ENCODE measurements at places on chromosomes 1 and 21.

DNA sequence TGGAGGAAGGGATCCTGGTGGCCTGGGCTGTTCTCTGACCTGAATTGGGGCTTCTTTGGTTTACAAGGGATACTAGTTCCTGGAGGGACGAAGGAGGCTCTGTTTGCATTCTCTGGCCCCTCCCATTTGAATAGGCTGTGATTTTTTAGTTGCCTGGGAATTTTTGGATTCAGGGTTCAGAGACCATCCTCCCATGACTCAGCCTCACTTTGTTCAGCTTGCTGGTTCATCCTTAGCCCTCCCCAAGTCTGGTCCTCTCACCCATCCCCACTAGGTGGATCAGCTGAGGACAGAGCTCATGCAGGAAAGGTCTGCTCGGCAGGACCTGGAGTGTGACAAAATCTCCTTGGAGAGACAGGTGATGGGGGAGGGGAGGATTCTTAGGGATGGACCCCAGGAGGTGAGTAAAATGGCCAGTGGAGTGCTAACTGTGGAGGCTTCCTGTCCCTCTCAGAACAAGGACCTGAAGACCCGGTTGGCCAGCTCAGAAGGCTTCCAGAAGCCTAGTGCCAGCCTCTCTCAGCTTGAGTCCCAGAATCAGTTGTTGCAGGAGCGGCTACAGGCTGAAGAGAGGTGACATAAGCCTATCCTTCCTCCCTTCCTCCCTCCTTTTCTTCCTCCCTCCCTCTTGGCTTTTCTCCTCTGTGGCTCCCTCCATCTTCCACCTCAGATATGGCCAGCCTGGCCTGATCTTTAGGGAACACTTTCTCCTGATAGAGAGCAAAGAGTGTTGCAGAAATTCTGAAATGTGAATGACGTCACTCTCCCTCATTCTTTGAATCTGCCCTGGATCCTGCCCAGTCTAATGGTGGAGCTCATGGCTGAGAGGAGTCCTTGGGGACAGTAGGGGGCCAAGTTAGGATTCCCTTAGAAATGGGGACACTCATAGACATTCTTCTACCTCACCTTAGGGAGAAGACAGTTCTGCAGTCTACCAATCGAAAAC, 4.5 kb upstream of the TUFT1 start:
- DNase-seq, result no peak

DNA sequence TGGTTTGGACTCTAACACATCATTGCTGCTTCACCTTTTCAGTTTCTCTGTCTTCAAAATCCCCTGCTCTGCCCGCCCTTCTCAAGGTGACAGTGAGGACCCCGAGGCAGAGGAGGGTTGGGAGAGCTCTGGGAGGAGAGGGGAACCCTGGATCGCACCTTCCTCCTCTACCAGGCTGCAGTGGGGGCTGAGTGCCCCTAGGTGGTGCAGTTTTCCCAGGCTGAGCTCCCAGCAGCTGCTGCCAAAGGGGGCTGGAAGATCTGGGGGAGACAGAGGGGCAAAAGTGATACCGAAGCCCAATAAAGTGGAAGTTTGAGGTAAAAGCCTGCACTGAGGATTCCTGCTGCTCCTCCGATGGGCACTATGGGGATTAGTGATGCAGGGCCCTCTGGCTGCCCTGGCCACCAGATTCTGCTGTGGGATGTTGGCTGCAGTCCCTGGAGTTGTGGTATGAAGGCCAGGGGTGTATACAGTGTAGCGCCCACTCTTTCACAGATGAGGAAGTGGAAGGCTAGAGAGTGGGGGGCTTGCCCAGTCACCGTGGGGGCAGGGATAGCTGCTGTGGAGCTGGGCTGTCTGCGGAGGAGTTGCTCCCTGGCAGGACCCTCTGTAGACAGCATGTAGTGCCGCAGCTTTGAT, 40.7 kb upstream of the SCMH1 start:
- peak; percentile 54 for DNase-seq

GRCh38 chr1:220243947-220244346, 28.3 kb downstream of the RAB3GAP2 start:
- DNase-seq, result no peak

GRCh38 chr1:113530021-113530420, 139.7 kb downstream of the MAGI3 start:
- DNase-seq, result no peak

DNA sequence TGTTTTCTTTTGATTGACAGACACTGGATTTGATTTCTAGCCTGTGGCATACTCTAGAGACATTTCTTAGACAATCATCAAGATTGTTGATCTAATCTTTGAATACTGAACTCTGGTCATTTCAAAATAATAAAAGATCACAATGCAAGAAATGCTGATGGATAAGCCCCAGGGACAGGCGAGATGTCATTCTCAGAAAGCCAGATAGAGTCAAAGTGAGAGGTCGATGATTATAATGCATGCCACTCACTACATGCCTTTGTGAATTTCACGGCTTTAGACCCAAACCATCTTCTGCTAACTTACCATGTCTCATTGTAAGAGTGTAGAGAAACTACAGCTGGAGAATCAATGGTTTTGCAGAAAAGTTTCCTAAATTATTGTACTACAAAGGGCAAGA, 257.1 kb downstream of the DYRK1A start:
- no peak for DNase-seq

- DNase-seq, result no peak
Measured at GRCh38 chr1:32724678-32725614, 22.4 kb upstream of the SYNC start.

GRCh38 chr1:50110656-50111055, 1.9 kb downstream of the ELAVL4 start:
- no peak for DNase-seq

GRCh38 chr1:56553046-56553445, 26.3 kb downstream of the PLPP3 start:
- DNase-seq, result no peak

DNA sequence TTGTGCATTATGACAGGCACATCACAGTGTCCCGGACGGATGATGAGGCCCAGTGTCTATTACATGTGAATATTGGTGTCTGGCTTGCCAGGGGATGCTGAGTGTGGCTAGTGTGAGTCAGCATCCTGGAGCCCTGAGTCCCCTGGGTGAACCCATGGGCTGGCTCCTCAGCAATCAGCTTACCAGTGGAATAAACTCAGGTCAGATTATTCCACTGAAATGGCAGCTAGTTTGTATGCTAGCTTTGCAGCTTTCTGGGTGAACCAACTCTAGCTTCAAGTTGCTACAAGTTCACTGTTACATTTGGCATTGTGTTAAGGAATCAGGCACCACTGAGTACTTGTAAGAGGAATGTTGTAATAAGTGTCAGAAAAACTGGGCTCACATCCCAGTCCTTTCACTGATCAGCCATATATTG, 23.9 kb upstream of the RPTN start:
- DNase-seq, result no peak

GRCh38 chr1:231428377-231428776, 6.3 kb upstream of the EGLN1 start:
- no peak for DNase-seq

- DNase-seq, result no peak
Measured at GRCh38 chr1:96772972-96773371, 51.4 kb downstream of the PTBP2 start.

DNA sequence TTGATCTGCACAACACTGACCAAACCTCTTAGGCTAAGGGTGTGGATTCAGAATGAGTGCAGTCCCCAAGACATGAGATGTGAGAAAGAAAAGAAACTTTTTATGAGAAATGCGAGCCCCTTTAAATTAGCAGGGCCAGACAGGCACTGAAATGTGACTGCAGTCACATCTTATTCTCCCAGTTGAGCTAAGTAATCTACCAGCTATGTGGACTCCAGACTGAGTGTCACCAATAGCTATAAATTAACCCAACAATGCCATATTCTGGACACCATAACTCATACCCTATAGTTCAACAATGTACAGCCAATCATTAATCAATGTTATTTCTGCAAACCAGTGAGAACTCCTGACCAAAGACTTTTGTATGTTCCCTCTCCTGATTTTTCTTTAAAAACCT, 153.2 kb downstream of the COQ8A start:
- no peak for DNase-seq

GRCh38 chr1:40014253-40014706, 26.2 kb upstream of the CAP1 start:
- DNase-seq, result no peak

- DNase-seq, result no peak
Measured at GRCh38 chr21:25964015-25964414, 206.6 kb downstream of the APP start.

- no peak for DNase-seq
Measured at GRCh38 chr1:87212431-87213134, 116.1 kb upstream of the LMO4 start.

DNA sequence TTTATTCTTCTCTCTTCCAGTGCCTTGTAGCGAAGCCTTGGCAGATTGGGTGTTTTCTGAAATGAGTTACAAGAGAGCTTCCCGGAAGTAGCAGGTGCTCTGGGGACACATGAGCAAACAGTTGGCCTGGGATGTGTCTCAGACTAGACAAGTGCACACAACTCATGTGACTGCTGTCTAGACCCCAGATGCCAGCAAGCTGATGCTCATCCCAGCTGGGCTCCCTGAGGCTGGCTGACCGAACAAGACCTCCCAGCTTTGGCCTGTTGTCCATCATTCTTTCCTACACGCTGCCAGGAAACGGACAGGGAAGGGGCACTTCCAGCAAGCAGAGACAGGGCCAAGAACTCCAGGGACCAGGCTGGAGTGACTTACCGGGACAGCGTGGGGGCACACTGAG, 18.7 kb upstream of the CSF1 start:
- no peak for DNase-seq

DNA sequence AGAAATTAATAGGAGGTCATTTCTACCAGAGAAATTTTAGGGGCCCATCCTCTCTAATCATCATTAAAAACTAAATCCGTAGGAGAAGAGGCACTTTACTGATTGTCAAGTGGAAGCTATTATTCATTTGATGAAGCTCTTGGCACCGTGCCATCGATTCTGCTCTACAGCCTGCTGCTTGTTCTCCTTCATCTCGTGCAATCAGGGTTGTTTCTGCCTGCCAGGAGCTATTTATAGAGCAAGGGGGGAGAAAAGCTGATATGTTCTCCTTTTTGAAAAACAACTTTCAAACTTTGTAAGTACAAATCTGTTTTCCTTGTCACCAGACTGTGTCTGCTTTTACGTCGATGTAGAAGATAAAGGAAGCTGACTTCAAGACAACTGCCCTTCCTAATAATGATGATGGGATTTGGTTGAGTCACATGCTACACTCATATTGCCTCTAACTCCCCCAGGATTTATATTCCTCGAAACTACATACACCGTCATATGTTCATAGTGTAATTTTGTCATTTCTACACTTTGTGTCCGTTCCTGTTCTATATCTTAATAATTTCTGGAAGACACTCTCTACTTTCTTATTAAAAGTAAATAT, 169.6 kb upstream of the LHX8 start:
- no peak for DNase-seq

- DNase-seq, result no peak
Measured at GRCh38 chr21:31897311-31897710, 24.5 kb downstream of the HUNK start.
